Ovary (tissue), 10 donors: ENCODE measurements at places on chromosomes 7 and 10. TPM values are rescaled to one million over a fixed set of nuclear protein-coding genes. Genes with fewer than 3 reads are reported as not detected.

The SAMD9 gene
- 10.2 TPM for total RNA-seq

The GPR146 gene
- total RNA-seq = 10.7 TPM

The SPDYE2B gene
- not detected for total RNA-seq

The ST8SIA6 gene
- total RNA-seq = 0.77 TPM

The CRYGN gene
- total RNA-seq = 0.43 TPM

The KIAA1549 gene
- 4.0 TPM for total RNA-seq
